ENCODE measurements at places on chromosomes 2 and 18.

- DNase-seq = peak; percentile 93
Measured at GRCh38 chr2:241271706-241272302, 43.7 kb downstream of the HDLBP start.

GRCh38 chr2:113757138-113757657 lies 756 bp upstream of the SLC35F5 start:
- no peak for DNase-seq

DNA sequence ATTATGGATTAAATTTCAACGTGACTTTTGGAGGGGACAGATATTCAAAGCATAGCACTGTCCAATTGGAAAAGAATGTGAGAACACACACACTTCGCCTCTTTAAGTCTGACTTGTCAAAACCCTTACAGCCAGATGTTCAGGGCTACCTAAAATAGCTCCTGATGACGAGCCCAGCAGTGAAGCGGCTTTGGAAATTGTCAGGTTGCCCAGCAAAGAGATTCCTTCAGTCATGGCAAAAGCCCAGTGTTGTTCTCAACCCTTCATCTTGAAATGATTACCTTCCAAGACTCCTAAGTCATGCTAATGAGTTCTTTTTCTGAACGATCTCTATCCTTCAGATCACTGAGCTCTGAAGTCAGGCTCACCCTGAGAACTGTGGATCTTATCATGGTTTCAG lies 436.6 kb downstream of the LRATD1 start:
- no peak for DNase-seq

DNA sequence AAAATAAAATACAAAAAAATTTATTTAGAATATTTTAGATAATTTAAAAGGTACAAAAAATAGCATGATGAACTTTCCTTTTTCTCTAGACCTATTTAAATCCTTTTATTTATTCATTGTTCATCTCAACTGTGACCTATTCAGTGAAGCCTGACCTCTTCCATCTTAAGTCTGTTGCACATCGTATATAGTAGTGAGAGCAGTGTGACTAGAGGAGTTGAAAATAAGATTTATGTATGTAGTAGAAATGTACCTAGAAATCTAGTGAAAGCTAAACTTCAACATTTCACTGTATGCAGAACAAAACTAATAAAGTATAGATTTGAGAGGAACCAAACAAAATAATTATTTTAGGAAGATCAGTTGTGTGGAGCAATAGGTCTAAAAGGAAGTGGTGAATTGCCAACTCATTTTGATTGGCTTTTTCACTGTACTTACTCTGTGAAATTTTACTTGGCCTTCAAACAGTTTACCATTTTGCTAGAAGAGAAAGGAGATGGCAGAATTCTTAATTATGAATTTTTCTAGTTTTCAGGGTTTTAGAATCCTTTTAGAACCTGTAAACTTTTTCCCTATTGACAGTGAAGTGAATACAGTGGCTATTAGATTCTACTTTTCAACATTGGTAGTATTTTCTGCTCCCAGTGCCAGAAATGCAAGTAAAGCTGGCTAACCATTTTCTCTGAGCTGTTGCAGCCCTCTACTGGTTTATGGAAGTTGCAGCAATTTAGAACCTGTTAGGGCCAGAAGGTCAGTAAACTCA lies 11.0 kb downstream of the ANKRD12 start:
- no peak for DNase-seq

DNA sequence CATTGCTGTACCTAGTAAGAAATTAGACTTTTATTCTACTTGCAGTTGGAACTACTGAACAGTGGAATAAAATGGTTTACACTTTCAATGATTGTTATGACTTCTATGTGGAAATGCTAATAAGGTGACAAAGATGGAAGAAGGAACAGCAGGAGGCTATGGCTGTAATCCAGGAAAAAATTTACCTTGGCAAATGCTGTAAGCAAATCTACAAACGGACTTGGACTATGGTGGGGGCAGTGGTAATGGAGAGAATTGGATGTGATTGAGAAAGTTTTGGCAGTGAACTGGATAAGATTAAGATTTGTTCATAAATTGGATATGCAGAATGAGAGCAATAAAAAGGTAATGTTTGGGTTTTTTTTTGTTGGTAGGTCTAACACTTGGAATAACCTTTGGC lies 111.0 kb upstream of the ERBB4 start:
- no peak for DNase-seq

GRCh38 chr18:40159141-40160017 lies 1795.7 kb upstream of the PIK3C3 start:
- no peak for DNase-seq

- DNase-seq = no peak
Measured at GRCh38 chr2:26455670-26456439, 22.1 kb downstream of the OTOF start.

- no peak for DNase-seq
Measured at GRCh38 chr2:235756491-235756890, 262.6 kb downstream of the AGAP1 start.

DNA sequence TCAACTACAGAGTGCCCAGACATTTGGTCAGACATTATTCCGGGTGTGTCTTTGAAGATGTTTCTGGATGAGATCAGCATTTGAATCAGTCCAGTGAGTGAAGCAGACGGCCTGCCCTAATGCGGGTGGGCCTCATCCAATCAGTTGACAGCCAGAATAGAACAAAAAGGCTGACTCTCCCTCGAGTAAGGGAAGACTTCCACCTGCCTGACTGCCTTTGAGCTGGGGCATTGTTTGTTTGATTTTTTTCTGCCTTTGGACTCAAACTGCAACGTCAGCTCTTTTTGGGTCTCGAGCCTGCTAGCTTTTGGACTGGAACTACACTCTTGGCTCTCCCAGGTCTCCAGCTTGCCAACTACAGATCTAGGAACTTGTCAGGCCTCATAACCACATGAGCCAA lies 111.7 kb upstream of the AGAP1 start:
- no peak for DNase-seq

GRCh38 chr2:63755216-63755615 lies 86.5 kb upstream of the UGP2 start:
- no peak for DNase-seq

- DNase-seq = no peak
Measured at GRCh38 chr2:122307763-122308162, 552.3 kb downstream of the TSN start.

DNA sequence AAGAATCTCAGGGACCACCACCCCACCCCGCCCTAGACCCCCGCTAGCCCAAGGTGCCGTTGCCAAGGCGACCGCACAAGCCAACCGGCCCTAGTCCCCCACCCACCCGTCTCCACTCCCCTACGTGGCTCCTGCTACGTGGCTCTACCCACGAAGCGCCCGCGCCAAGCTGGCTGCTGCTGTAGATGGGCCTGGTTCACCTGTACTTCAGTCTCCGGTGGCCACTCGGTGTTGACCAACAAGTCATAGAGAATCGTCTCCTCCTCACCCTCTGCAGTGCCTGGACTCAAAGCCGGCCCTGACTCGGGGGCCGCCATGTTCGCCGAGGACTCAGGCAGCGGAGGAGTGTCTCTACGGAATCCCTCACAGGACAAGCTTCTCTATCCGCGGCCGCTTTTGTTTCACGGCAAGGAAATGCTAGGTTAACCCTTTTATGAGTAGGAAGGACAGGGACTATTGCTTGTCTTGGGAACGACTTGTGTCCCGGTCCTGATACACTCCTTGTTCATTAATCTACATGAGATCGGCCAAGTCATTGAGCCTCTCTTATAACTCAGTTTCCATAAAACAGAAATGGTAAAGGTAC lies at the start of gene NBAS:
NBAS (minus strand) TSS at position 347 of the 586 bp plus-strand sequence; CDS start at position 317, 30 bp downstream.
- DNase-seq = peak; percentile 87

- DNase-seq = peak; percentile 86
Measured at GRCh38 chr18:31206787-31207381, 44.2 kb upstream of the DSC1 start.

DNA sequence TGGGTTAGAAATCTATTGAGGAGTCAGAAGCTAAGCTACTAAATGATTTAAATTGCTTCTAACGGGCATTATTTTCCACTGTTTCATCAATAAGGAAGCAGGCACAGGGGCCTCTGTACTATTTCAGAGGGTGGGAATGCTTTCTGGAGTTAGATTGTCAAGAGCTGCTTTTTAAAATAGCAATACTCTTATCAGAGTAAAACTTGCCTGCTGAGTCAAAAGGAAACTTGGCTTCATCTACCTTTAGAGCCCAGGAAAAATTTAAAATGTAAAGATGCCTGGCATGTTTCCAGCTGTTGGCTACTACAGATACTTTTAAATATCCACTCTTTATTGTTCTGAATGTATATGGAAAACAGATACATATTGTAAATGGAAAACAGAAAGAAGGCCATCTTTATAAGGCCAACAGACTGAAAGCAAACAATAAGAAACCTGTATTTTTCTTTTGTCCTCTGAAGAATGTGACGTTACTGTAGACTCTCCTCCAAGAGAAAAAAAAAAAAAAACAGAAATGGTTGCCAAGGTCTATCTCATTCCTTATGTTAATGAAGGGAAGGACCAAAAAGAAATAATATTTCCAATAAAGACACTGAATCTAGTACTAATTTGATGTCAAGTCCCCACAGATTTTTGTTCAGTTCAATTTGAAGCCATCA lies 79.1 kb downstream of the FIGN start:
- DNase-seq = no peak

DNA sequence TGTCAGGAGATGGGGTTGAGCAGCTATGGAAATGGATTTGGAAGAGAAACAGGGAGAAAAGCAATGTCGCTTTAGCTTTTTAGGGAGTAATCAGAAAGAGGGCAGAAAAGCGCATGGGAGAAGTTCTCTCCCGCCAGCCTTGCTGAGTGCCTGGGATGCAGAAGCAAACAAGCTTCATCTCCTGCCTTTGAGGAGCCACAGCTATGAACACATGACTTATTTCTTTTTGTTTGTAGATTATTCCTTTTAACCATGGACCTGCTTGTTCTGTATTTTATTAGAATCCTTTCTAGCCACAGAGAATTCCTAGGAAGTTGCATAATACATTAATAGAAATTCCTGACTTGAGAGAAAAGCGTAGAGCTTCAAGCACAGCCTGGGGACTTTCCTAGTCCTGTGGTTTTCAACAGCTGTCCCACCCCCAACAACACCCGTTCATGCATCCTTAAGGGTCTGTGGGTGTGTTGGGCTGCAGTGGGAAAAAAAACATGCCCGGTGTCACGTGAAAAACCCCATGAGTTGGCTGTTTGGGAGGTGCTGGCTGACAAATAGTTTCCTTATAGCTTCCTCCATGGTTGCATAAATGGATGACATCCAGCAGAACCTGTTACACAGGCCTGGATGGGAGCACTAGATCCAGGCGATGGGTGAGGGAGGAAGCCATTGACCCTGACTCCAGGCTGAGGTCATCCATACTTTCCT lies 14.9 kb downstream of the SLC9A4 start:
- no peak for DNase-seq

GRCh38 chr2:72238311-72238710 lies 90.6 kb upstream of the CYP26B1 start:
- no peak for DNase-seq

- DNase-seq = no peak
Measured at GRCh38 chr2:144481666-144482065, 38.3 kb downstream of the ZEB2 start.

- no peak for DNase-seq
Measured at GRCh38 chr2:46537624-46538295, 58.4 kb downstream of the TMEM247 start.

GRCh38 chr2:32248299-32248698 lies 16.4 kb downstream of the NLRC4 start:
- no peak for DNase-seq

DNA sequence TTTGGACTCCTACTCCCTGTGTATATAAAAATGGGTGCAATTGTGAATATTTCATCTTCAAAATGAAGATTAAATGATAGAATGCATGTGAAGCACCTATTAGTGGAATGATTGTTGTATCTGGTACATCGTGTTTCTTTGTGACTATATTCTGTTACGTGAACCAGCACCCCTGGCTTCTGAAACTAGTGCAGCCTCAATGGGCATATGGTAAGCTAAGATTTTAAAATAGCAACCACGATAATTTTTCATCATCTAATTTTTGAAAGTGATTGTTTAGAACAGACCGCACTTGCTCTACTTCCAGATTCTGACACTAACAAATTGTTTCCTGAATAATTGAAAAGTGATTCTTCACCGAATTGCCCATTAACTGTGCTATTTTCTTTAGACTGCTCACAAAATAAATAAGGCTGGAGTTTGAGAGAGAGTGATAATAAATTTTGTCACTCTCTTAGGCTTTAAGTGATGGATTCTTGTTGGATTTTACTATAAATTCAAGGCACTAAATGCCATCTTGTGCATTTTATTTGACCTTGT lies 806.1 kb upstream of the LRATD1 start:
- no peak for DNase-seq

DNA sequence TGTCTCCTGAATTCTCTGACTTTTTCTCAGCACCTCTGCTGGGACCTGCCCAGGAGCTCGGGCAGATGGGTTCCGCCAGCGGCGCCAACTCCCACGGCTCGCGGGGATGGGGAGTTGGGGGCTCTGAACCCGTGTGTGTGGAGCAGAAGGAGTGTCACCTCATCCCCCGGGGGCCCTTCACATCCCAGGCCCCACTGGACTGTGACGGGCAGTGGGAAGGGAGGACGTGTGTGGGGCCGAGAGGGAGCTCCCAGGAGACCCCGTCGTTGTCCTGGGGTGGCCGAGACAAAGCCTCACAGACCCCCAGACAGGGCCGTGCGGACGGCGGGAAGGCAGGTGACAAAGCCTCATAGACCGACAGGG lies 130.0 kb upstream of the CTDP1 start:
- no peak for DNase-seq

- peak; percentile 95 for DNase-seq
Measured at GRCh38 chr2:173964565-173965371, 405 bp downstream of the SP3 start.

DNA sequence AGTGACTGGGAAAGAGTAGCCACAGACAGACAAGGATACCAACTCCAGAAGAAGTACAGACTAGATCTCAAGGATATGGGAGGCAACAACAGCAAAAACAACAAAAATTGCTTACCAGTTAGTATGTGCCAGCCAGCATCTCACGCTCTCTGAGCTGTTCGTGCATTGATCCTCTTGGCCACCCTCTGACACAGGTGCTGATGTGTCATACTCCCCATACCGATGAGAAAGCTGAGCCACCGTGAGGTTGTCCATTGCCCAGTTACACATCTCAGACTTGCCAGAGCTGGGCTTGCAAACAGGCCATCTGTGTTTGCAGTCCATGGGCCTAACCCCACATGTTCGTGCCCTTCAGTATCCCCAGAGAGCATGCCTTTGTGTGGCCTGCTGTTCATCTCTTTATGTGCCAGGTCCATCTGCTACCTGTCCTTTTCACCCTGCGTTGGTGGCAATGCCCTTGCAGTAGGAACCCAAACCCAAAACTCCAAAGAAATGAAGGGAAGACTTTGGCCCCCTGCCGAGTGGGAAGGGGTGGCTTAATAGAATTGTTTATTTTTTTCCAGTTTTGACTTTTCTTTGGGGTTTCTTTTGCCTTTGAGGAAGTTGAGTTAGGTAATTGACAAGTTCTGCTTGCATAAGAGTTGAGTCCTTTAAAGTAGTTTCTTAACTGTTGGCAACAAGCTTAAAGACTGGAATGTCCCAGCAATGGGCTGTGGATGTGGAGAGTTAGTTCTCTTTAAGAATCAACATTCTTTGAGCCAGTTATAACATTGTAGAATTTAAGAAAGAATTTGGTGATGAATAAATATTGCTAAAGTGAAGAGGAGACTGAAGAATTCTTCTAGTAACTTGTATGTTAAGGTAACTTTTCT lies 46.7 kb downstream of the LYPD6B start:
- no peak for DNase-seq

GRCh38 chr2:186058614-186059013 lies 320.0 kb downstream of the FSIP2 start:
- DNase-seq = no peak
